ENCODE measurements at places on chromosomes 2 and 18. TPM values are rescaled to one million over a fixed set of nuclear protein-coding genes. Genes with fewer than 3 reads are reported as not detected.

The IL1F10 gene
- polyA plus RNA-seq, result not detected

The GATA6 gene
- polyA plus RNA-seq, result 104 TPM

DNA sequence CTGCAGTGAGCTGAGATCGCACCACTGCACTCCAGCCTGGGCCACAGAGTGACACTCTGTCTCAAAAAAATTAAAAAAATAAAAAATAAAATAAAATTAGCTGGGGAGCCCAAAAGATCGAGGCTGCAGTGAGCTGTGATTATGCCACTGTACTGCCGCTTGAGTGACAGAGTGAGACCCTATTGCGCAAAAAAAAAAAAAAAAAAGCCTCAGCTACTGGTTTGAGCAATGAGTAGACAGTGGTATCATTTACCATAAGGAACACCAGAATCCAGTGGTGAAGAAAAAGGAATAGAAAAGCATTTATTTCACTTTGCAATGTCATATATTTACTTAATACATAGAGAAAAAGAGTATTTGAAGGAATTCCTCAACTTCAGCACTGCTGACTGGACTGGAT, 3.0 kb downstream of the SAP130 start:
- H3K27ac ChIP-seq, result no peak overlapping the region
- H3K4me1 ChIP-seq, result no peaks in the 10 kb centered on the region
- peaks cover 14% of the 10 kb centered on the region for H3K36me3 ChIP-seq
- H3K4me3 ChIP-seq, result no peak overlapping the region
- no peaks in the 10 kb centered on the region for H3K27me3 ChIP-seq

GRCh38 chr2:47334356-47335136, 68.4 kb upstream of the MSH2 start:
- H3K27me3 ChIP-seq, result no peaks in the 10 kb centered on the region
- no peak overlapping the region for H3K27ac ChIP-seq
- H3K4me1 ChIP-seq, result no peaks in the 10 kb centered on the region
- no peak for DNase-seq
- no peaks in the 10 kb centered on the region for H3K36me3 ChIP-seq

DNA sequence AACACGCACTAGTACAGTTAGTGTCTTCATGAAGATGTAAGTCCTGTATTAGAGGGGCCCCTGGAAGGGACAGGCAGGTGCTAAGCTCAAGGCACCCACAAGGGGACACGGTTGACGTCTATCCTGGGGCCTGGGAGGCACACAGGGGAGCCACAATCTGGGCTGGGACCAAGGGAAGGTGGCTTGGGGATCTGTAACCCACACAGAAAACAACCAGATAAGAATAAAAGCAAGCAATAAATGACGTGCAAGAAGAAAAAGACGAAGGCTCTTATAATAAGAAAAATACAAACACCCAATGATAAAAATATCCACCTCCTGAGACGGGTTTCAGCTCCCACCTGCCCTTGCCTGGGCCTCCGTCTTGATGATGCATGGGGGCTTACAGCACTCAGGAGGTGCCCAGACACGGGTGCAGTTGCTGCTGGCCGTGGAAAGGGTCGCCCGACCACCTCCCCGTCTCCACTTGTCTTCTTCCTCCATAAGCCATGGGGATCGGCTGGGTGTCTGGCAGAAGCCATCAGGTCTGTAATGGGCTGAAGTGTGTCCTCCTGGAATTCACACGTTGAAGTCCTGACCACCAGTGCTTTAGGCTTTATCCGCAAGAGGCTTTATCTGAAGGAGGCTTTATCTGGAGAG, 73.9 kb downstream of the TWIST2 start:
- H3K4me3 ChIP-seq, result no peak overlapping the region
- H3K27ac ChIP-seq, result no peak overlapping the region
- H3K36me3 ChIP-seq, result no peaks in the 10 kb centered on the region
- H3K4me1 ChIP-seq, result no peaks in the 10 kb centered on the region
- no peak for DNase-seq
- H3K27me3 ChIP-seq, result no peaks in the 10 kb centered on the region

DNA sequence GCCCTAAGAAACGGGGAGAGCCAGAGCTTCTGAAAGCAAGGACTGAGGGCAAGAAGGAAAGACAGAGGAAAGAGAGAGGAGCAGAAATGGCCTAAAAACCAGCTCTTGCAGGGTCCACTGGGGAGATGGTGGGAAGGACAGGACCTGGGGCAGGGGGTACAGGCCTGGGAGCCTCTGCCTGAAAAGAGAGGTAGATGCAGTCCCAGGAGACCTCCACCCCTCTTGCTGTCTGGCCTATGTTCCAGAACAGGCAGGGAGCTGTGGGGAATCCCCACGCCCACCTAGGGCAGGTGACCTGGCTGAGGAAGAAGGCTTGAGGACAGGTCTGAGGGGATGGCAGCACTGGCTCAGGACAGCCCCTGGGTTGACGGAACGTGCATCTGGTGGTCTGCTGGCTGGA, 4.6 kb downstream of the CAPN13 start:
- DNase-seq, result no peak
- H3K27me3 ChIP-seq, result no peaks in the 10 kb centered on the region
- no peak overlapping the region for H3K4me3 ChIP-seq
- no peaks in the 10 kb centered on the region for H3K36me3 ChIP-seq

DNA sequence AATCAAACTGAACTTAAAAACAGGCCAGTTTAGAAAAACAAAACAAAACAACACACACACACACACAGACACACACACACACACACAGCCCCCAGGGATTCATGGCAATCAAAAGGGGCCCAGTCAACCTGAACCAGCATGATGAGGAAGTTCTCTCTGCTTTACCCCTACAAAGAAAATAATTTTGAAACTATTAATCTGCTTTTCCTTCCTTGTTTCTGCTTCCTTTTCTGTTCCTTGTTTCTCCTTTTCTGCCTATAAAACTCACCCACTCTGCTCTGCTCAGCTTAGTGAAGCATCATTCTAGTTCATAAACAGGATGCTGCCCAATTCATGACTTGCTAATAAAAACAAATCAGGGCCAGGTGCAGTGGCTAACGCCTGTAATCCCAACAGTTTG, 203.1 kb downstream of the RAB3GAP1 start:
- no peaks in the 10 kb centered on the region for H3K4me1 ChIP-seq
- no peak overlapping the region for H3K27ac ChIP-seq
- no peaks in the 10 kb centered on the region for H3K36me3 ChIP-seq
- H3K27me3 ChIP-seq, result no peaks in the 10 kb centered on the region

DNA sequence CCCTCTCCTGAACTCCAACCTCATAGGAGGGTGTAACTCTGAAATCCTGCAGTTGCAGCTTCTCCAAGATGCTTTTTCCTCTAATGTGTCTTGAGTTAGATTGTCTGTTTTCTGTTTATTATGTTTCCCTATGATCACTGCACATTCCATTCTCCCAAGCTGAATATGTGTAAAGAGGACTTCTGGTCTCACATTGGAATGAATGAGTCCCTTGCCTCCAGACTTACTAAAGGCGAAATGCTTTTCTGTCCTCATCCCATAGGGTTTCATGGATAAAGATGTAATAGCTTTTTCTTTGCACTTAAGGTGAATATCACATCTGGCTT, 35.5 kb upstream of the CYP27A1 start:
- H3K4me1 ChIP-seq, result no peaks in the 10 kb centered on the region
- H3K27me3 ChIP-seq, result no peaks in the 10 kb centered on the region
- peaks cover 50% of the 10 kb centered on the region for H3K36me3 ChIP-seq
- no peak for DNase-seq
- H3K27ac ChIP-seq, result no peak overlapping the region

- H3K36me3 ChIP-seq, result no peaks in the 10 kb centered on the region
- H3K27ac ChIP-seq, result no peak overlapping the region
- H3K4me1 ChIP-seq, result no peaks in the 10 kb centered on the region
- H3K27me3 ChIP-seq, result no peaks in the 10 kb centered on the region
Observed at GRCh38 chr18:39845106-39845505, 2109.9 kb upstream of the PIK3C3 start.

- no peaks in the 10 kb centered on the region for H3K36me3 ChIP-seq
- peaks cover 7% of the 10 kb centered on the region for H3K4me1 ChIP-seq
Observed at GRCh38 chr2:215531284-215531683, 95.4 kb upstream of the FN1 start.

- no peak overlapping the region for H3K4me3 ChIP-seq
- H3K27ac ChIP-seq, result no peak overlapping the region
- H3K4me1 ChIP-seq, result no peaks in the 10 kb centered on the region
- DNase-seq, result no peak
- no peaks in the 10 kb centered on the region for H3K27me3 ChIP-seq
Observed at GRCh38 chr2:28801726-28802125, 8.9 kb upstream of the SPDYA start.

DNA sequence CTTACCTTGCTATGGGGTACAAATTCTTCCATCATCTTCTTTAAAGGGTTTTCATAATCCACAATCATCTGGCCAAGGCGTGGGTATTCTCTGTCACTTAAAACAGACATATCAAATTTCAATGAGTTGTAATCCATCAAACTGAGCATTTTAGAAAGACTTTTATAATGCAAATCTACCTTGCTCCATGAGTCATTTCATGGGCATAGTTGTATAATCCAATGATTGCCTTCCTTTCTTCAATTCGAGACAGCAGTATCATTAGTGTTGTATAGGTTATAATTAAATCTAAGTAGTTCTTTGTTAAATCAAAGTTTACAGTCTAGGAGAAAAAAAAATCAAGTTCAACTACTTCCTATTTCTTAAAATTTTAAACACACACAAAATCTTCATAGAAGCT, 36.3 kb downstream of the NCKAP1 start:
- H3K4me3 ChIP-seq, result no peak overlapping the region
- H3K27me3 ChIP-seq, result no peaks in the 10 kb centered on the region
- H3K36me3 ChIP-seq, result peaks cover 26% of the 10 kb centered on the region
- no peak overlapping the region for H3K27ac ChIP-seq

Data from cardiac muscle cell (in vitro differentiated cells and primary cell).